ENCODE measurements at places on chromosomes 5 and 9. TPM values are rescaled to one million over a fixed set of nuclear protein-coding genes. Genes with fewer than 3 reads are reported as not detected.

DNA sequence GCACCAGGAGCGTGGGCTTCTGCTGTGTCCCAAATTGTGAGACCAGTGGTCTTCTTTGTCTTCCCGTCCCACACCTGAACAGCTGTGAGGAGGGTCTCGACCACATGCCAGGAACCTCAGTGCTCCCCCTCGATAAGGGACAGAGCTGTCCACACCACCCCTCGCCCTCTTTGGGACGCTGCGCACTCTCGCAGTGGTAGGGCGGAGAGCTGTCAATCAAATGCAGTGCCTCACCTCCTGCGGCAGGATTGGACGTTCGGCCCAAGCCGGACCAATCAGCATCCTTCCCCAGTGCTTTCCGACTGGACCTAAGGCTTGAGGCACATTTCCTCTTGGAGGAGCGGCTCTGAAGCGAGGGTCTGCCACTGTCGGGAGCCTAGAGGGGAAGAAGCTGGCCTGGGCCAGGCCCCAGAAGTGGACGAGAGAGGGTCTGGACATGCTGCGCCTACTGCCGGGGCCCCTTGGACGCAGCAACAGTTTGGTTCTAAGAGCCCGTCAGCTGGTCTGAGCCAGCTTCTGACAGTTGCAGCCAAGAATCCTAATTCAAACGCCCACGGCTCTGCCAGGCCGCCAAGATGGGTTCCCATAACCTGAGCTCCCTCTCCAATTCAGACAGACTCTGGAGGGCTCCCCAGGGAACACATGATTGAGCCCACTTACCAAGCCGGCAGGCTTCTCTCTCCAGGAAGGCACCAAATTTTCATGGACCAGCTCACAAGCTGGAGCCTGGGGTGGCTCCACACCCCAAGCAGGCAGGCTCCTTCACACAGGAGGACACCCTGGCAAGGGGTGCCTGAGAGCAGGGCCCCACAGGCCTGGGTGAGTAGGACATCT is 28.1 kb upstream of the ADAMTS2 start:
- H3K27me3 ChIP-seq: no peaks in the 10 kb centered on the region
- no peak overlapping the region for H3K4me3 ChIP-seq
- no peak overlapping the region for H3K27ac ChIP-seq
- H3K4me1 ChIP-seq: no peaks in the 10 kb centered on the region
- no peak for DNase-seq

DNA sequence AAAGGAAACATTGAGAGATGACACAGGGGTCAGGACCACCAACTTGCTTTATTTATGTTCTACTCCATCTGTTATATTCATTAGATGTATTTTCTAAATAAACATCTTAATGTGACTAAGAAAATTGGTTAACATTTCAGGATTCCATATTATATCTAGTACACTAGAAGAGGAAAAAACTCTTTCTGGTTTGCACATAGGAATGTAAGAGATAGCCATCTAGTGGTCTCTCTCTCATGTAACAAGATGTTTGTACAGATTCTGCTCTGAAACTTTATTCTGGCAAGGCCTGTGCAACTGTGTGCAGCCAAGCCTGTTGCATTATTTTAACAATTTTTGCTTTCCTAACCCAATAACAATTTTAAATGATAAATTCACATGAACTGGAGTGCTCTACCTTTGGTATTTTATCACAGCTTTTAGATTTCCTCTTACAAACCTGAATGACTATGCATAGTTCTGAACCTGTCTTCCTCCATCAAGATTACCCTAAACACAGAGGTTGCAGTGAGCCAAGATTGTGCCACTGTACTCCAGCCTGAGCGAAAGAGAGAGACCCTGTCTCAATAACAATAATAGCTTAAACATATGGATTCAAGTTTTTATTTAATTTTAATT is 148.2 kb downstream of the GIN1 start:
- no peak for DNase-seq
- H3K4me3 ChIP-seq: no peak overlapping the region
- H3K36me3 ChIP-seq: peaks cover 13% of the 10 kb centered on the region

DNA sequence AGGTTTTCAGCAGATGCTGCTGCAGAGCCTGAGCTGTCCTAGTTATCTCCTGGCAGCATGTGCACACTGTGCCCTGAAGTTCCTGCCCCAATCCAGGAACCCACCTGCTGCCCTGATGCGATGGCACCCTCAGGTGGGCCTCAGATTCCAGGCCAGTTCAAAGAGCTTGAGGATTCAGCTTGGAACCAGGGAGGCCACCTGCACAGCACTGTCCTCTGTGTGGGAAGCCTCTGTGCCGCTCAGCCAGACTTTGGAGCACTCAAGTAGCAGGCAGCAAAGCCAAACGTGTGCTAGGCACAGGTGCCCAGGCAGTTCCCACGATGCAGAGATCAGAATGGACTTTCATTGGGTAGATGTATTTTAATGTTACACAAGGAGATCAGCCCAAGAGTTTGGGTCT is 132.8 kb upstream of the RAPGEF1 start:
- no peak overlapping the region for H3K4me3 ChIP-seq
- no peaks in the 10 kb centered on the region for H3K27me3 ChIP-seq
- H3K4me1 ChIP-seq: peaks cover 20% of the 10 kb centered on the region
- no peak overlapping the region for H3K27ac ChIP-seq

The IL31RA gene
- total RNA-seq: 0.92 TPM

The TSPAN17 gene
- 29.3 TPM for total RNA-seq

DNA sequence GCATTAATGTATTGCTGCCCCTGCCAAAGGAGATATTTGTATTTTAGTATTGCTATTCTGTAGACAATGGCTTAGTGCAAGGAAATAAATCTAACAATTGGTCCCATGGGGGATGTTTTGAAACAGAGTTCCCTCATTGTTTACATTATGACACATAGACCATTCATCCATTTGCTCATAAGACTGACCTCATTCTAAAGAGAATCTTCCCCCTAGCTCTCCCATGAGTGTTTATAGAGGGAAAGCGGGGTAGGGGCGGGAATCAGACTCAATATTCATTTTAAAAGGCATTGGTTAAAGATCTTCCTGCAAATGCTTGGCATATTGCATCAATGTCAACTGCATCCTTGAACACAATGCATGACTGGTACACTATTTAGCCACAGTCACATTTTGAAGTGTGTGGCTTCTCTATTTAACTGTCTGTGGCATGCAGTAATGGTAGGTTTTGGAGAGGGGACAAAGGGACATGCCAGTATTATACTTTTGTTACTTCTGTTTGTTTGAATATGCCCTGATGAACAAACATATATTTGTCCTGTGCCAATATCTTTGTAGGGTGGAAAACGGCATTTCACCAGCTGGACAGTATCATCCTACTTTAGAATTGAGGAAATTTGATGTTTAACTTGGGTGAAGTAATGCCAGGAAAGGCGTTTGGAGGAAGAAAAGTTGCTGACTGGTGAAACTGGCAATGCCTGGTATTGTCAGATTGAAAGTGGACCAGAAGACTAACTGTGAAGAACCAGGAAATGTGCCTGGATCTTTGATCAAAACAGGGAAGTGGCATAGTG is 84.1 kb upstream of the MEGF10 start:
- no peaks in the 10 kb centered on the region for H3K36me3 ChIP-seq
- no peak for DNase-seq
- H3K27ac ChIP-seq: no peak overlapping the region
- no peaks in the 10 kb centered on the region for H3K4me1 ChIP-seq

Measured in activated CD4-positive, alpha-beta T cell treated with anti-CD3 and anti-CD28 coated beads, Interleukin-2, amount 10 ng/mL, durations not matched to agents 24 days and 14 days (primary cell).